ENCODE measurements at places on chromosomes 11 and 22.

GRCh38 chr11:61589961-61590360 is 9.1 kb upstream of the SYT7 start:
- DNase-seq = no peak

DNA sequence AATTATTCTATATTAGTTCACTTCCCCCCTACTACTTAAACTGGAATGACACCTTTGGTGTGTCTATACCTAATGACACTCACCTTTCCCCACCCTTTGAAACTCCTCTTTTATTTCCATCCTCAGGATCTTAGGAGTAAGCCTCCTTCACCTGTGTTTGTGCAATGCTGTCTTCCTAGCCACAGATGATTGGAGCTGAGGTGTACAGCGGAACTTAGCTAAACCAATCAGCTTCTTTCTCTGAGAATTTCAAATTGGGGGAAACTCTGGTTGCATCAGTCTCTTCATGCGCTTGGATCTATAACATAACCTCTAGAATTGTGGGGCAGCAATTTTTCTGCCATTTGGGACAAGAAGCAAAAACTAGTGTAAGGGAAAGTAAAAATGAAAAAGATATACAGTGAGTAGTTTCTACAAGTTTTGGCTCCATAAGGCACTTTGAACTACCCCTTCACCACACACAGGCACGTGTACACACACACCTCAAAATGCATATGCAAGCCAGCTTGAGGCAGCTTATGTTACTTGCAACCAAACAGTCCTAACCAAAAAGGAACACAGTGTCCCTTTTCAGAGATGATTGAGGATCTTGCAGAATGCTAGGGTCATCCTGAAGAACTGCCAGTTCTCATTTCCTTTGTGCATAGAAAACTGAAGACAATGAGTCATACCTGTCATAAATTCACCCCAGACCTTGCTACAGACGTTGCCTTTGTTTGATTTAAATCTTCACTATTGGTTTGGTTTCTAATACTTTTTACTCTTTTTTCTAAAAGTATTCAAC is 36.0 kb upstream of the LDLRAD3 start:
- no peak for DNase-seq

- DNase-seq = peak; percentile 32
Observed at GRCh38 chr11:111427471-111427912, 48.4 kb upstream of the POU2AF1 start.

- DNase-seq = peak; percentile 71
Observed at GRCh38 chr11:65355013-65355775, 643 bp downstream of the TIGD3 start.

DNA sequence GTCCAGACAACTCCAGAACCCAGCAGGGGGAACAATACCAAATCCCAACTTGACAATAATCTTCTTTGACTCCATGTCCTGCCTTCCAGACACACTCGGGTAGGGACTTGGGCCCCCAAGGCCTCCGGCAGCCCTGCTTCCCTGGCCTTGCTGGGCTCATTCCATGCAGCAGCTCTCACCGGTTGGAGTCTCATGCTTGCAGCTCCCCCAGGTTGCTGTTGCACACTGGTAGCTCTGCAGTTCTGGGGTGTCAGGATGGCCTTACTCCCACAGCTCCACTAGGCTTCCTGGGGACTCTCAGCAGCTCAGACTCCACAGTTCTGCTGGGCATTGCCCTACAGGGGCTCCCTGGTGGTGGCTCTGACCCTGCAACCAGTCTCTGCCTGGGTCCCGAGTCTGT is 42.8 kb downstream of the ST3GAL4 start:
- no peak for DNase-seq

GRCh38 chr22:19121631-19122142 is 525 bp downstream of the DGCR2 start:
- DNase-seq = peak; percentile 50

- DNase-seq = no peak
Observed at GRCh38 chr11:119974051-119974450, 163.9 kb downstream of the TRIM29 start.

DNA sequence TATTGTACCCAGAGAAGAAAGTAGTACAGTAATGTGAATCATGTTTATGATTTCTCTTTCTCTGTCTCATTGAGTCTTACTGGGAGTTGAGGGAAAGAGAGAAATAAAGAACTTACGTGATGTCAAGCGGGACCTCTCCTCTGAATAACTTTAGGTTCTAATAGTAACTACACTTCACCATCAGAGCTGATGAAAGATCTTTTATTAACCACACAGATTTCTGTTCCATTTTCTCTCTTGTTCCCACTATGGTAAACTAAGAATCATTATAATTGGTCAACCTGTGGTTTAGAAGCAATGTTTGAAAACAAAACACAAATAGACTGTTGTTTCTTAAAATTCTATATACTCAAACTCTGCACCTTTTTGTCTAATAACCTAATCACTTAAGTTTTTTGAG is 142.3 kb downstream of the ELP4 start:
- DNase-seq = no peak

GRCh38 chr11:108835624-108836023 is 170.8 kb downstream of the DDX10 start:
- no peak for DNase-seq

- DNase-seq = no peak
Observed at GRCh38 chr22:45470871-45471270, 31.8 kb upstream of the FBLN1 start.

GRCh38 chr11:80783561-80783960 is 1342.7 kb upstream of the TENM4 start:
- no peak for DNase-seq
